ENCODE measurements at places on chromosomes 4 and X.
A peak's percentile ranks its signal among the peaks of the same experiment; 100 is the strongest.

GRCh38 chr4:47074816-47075215 lies 43.4 kb downstream of the GABRB1 start:
- DNase-seq, result peak; percentile 18

- no peak for DNase-seq
Measured at GRCh38 chrX:105229146-105229545, 8.7 kb upstream of the TEX13A start.

- peak; percentile 83 for DNase-seq
Measured at GRCh38 chrX:55451990-55452832, at the start of gene MAGEH1. MAGEH1 (plus strand) TSS chrX:55452127; CDS start chrX:55452375, 248 bp downstream.

DNA sequence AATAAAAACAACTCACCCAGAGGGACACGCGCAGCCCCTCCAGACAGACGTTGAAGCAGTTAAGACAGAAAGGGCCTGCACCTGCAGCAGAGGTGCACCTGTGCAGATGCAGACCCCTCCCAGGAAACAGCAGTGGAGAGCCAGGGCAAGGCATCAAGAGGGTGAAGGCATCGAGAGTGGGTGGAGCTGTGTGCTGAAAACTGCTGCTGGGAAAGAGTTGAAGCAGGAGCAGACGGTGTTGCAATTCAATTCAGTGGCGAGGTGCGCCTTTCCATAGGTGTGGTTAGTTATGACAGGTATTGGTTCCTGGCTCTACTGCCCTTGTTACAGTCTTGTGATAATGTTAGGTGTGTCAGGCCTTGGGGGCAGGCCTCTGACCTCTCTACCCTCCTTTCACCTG lies 16.7 kb downstream of the LETM1 start:
- DNase-seq, result no peak

DNA sequence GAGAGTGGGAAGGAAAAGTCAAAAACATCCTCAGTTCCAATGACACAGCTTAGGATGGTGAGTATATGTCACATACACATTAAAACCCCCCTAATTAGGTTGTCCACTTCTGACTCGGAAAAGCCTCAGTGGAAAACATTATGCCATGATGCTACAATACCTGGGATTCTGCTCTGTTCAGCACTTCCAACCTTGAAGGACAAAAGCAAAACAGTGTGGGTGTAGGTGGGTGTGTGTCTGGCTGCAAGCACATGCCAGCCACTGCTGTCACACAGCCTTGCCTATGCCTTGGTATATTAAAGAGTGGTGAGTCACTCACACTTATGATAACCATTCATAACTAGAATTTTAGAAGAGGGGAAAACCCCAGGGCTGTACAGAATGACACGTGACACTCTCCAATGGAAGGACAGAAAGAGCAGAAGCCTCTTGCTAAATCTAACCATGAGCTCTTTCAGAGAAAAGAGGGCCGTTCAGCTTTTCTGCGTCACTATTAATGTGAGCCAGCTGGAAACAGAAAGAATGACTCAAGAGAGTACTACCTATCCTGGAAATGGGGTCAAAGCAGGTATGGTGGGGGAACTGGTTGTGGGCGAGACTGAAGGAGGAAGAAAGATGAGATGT lies 159.6 kb downstream of the TET2 start:
- DNase-seq, result no peak

DNA sequence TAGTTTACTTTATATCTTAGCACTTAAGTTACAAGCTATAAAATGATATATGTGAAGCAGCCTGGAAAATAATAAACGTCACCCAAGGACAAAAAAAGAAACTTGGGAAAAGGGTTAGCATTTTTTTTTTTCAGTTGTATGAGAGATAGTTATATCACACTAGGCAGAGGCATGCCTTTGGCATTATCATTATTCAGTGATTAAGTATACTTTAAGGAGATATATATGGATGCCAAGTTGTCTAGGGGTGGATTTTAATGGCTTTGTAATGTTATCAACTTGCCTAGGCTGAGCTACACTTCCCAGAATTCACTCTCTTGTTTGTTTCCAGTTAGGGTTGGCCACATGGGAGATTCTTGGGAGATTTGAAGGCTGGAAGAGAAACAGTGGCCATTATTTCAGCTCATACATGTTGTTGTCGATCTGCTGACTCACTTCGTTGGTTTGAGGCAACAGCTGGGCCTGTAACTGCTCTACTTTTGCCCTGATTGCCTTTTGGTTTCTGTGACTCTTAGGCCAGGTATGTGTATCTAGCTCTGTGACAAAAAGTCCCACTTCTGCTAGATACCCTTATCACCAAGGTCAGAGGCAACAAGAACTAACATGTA lies 11.5 kb upstream of the SRPX start:
- peak; percentile 70 for DNase-seq

DNA sequence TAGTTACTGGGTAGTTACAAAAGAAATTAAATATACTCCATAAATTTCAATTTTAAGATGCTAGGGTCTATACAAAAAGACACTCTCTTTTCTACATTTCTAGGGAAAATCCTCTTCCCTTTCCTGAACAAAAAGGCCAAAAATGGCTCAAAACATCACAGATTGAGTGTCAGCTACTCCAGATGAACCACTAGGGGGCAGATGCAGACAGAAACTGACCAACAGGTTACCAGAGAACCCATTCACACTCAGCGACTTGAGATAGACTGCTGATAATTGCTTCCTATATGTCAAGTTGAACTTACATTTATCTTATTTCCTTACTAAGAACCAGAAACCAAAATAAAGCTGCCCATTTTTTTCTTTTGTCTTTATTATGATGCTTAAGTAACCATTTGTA lies 83.4 kb upstream of the MID1IP1 start:
- peak; percentile 7 for DNase-seq

DNA sequence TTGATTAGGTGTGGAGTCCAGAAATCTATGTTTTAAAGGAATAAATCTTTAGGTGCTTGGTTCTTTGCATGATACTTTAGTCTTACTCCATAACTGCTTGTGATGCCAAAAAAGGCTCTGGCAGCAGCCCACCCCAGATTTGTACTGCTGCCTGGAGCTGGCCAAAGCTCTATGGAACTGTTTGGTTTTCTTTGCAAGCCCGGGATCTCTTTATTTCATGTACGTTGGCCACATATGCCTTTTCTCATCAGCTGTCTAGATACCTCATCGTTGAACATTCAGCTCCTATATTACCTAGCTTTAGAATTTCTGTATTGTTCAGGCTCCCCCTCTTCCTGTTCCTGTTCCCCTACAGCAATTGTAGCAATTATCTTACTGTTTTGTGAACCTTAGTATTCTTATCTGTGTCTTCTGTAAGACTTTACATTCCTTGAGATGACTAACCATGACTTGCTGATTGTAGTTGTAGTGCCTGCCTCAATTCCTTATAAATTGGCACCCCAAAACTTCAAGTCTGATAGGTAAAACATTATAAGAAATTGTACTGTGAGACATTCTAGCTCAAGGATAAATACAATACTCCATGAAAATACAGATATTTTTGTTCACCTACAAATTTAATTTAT lies 199.4 kb upstream of the GPRIN3 start:
- no peak for DNase-seq

- no peak for DNase-seq
Measured at GRCh38 chr4:140982613-140983340, 150.5 kb downstream of the RNF150 start.

- no peak for DNase-seq
Measured at GRCh38 chr4:143095447-143095846, 89.3 kb upstream of the USP38 start.

DNA sequence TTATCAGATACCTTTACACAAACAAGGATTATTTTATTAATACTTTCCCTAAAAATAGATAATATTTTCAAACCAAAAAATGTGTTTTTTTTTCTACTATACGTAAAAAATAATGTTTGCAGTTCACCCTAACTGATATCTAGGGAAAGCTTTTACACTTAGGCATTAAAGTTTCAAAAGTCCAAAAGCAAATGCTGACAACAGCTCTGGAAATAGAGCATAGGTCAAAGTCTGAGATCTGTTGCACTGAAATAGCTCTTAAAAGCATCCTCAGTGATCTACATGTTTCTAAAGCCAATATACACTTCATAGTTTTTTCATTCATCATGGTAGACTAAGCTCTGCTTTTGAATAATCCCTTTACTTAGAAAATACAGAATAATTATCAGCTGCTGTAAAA lies 222.8 kb downstream of the TRAM1L1 start:
- no peak for DNase-seq

DNA sequence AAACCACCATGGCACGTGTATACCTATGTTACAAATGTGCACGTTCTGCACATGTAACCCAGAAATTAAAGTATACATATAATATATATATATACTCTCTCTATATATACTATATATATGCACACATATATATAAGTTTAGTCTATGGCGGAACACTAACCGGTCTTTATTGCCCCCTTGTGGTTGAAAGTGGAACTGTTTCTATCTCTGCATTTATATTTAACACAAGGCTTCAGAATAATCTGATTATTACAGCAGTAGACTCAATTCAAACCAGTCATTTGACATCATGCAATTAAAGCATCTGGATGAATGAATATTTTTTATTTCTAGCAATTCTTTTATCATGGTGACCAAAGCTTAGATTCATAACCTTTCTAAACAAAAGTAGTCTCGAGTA lies 14.6 kb downstream of the RAB9B start:
- peak; percentile 55 for DNase-seq

GRCh38 chrX:100946299-100946927 lies 17.7 kb upstream of the XKRX start:
- no peak for DNase-seq

GRCh38 chr4:73421708-73422457 lies 14.1 kb upstream of the AFP start:
- DNase-seq, result no peak

GRCh38 chrX:150569155-150569477 lies 695 bp downstream of the MTM1 start:
- DNase-seq, result no peak

DNA sequence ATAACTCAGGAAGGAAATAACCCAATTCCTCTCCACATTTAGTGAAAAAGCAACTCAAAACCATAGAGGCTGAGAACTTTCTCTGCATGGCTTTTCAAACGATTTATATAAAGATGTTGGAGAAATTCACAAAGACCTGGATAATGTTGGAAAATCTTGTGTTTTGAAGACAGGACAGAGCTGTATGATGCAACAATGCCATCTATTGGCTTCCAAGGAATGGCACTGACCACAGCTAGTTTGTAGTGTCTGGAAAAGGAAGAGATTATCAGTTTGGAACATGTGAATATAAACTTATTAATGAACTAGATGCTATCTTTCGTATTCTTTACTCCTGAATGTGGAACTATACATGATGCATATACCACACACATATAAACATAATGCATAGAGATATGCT lies 503.6 kb downstream of the IL1RAPL1 start:
- peak; percentile 13 for DNase-seq

- no peak for DNase-seq
Measured at GRCh38 chrX:445727-446126, 59.0 kb upstream of the PPP2R3B start.

GRCh38 chr4:33737726-33738125 lies 2506.6 kb downstream of the ARAP2 start:
- DNase-seq, result no peak

DNA sequence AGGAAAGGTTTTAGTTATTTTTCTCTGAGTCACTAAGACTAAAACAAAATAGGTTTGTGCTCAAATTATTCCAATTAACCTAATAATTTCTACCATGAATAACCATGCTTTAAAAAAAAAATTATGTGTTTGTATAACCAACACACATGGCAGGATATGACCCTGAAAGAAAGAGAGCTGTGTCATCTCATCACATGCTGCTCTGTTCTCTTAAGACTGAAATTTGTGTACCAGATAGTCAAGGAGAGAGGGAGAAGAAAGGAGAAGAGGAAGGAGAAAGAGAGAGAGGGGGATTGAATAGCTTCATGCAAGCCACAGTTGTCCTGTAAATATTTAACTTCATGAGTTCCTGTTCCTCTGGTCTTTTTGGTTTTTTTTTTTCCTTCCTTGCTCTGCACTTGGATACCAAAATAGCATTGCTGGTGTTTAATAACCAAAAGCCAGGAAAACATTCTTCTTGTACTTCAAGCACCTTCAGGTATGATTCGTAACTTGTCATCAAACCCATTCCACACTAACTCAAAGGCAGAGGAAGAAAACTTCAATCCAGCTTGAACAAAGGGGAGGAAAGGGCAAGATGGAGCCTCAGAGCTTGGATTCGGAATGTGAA lies 6.4 kb upstream of the PROM1 start:
- no peak for DNase-seq

DNA sequence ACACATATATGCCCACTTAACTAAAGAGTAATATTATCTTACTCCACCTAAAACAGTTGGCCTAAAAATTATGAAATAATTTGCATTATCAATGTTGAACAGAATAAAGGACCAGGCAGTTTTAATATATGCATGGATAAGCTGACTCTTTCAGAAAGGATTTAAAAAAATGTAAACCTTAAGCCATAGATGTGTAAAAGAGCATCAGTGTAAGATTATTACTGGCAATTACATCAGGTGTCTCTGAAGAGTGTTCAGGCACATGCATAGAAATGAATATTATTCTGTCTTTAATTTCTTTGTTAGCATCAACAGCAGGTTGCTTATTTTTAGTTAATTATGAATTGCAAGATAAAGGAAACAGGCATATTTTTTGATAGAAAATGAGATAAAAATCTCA lies 1353.8 kb downstream of the C4orf33 start:
- no peak for DNase-seq

GRCh38 chr4:3765271-3766035 lies 732 bp upstream of the ADRA2C start:
- DNase-seq, result peak; percentile 73

DNA sequence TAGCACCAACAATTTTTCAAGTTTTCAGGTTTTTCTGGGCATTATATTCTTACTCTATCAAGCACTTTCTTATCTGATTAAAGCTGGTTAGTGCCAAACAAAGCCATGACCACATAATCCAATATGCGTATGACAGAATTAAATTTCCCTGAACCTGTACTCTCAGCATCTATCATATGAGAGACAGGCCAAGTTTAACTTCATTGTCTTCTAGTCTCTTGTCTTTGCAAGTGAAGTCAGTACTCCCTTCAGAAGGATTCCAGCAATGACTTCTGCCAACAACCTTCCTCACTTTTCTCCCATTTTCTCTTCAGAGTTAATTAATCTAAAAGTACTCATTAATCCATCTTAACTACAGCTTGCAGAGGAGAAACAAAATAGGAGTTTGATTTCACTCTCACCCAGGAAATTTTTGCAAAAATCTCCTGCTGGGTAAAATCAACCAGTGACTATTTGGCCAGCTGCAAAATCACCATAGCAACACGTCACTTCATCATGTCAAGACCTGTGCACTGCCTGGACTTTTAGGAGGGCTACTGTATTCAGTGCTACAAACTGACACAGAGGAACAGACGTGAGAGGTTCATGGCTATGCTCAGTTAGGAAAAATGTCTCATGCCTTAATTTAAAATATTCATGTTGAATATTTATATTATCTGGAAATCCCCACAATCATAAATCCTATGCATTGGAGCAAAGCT lies 208.4 kb downstream of the ANTXR2 start:
- no peak for DNase-seq

DNA sequence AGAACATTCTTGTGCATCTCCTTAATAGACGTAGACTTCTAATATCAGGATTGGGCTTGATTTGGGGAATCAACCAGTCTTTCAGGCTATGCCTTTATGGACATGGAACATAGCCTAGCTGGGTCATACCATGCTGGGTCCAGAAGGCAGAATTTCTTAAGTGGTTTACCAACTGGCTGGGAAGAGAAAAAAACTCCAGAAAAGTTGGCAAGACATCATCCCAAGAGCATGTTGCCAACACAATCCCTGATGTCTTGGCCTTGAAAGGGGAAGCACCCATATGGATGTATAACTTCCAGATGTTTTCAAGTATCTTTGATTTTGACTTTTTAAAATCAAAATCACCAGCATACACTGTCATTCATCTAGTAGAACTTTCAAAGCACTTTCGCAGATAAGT lies 138.0 kb upstream of the FGF13 start:
- no peak for DNase-seq

Data from fibroblast of skin of right biceps (primary cell).